ENCODE measurements at places on chromosomes 5 and 9.
A peak's percentile ranks its signal among the peaks of the same experiment; 100 is the strongest.

DNA sequence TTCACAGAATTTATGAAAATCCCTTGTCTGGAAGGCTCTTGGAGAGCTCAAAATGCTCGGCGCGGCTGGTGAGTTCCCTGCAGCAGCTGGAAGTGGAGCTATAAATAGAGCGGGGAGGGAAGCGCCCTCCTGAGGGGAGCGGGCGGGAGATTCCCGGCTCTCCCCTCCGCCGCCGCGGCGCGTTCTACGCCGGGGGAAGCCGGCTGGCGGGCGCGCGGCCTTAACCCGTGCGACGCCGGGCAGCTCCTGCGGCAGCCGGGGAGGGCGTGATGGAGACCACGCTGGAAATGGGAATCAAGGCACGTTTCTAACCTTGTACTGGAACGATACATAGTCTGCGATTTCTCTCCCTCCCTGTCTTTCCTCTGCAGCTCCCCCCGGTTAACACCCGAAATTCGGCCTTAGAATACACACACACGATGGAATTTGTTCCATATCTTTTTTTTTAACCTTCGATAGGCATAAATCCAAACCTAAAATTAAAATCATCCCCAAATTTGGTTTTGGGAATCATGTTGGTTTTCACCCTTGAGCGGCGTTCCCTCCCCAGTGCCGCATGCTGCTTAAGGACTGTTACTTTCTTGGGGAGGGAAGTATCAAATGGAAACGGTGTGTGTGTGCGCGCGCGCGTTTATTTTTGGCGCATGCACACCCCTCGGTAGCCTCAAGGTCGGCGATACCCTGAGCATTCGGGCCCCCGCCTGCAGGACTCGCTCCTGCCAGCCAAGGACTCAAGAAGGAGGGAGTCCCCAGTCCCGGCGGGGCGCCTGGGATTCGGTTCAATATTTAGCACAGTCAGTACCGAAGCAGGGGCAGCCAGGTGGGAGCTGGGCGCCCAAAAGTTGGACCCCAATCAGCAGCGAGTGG lies 306.3 kb upstream of the KCNN2 start:
- peak; percentile 86 for DNase-seq

DNA sequence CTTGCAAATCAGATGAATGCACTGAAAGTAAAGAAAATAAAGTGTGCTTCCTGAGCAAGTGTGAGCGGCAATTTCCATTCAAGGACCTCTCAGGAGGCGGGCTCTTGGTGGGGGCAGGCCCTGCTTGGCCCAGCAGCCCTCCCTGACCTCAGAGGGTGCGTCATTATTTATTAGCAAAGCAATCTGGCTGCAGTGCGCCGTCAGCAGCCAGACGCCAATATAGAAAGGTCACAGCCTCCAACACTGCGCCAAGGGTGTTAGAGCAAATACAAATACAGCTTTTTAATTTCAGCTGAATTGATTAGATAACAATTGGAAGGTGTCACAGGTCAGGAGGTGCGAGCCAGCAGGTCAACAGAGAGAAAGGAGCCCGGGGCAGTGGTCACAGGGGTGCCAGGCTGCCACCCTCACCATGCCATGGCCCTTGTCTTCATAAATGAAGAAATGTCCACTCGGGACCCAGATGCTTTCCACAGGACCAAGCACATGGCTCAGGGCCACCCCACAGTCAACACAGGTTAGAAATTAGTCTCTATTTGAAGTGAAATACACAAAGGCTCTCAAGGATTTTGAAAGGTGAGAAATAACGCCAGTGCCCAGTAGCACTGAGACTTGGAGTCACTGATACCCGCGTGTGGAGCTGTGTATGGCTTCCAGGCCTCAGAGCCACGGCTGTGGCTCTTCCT lies 309.8 kb downstream of the IRX2 start:
- peak; percentile 30 for DNase-seq

DNA sequence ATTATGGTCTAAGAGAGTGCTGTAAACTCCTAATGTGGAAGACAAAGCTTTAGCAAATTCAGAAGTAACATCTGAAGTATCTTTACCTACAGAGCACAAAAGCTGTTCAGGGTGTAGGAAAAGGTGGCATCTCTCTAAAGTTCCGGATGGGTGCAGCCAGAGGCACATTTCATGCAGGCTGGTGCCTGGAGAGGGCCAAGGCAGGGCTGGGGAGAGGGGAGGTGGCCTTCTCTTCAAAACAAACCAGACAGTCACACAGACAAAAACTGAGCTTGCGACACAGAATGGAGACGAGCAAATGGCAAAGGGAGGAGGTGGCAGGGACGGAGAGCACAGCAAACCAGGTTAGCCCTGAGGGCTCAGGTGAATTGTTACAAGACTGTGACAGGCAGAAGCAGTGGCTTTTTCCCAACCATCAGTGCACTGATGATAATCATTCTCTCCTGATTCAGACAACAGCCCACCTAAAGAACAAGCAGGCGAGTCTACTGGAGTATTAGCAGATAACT lies 121.5 kb upstream of the PCA3 start:
- DNase-seq, result no peak

DNA sequence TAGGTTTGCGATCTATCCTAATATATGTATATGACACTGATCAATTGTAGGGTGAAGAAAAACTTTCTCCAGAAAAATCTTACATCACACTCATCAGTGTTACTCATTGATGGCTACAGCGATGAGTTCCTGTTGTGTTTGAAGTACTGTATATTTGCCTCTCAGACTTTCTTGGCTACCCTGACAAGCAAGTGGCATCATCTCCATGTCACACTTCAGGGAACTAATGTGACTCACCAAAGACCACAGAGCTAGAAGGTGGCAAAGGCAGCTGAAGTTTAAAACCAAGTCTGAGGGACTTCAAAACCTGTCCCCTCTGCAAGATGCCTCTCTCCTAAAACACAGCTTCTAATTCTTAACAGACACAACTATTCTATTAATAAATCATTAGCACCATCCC lies 451.4 kb downstream of the CTNND2 start:
- no peak for DNase-seq

GRCh38 chr5:113378959-113379541 lies 55.7 kb downstream of the TSSK1B start:
- peak; percentile 81 for DNase-seq

- DNase-seq, result no peak
Observed at GRCh38 chr9:92837191-92837590, 40.6 kb downstream of the ZNF484 start.

- DNase-seq, result no peak
Observed at GRCh38 chr5:147912011-147912410, 5.7 kb upstream of the C5orf46 start.

DNA sequence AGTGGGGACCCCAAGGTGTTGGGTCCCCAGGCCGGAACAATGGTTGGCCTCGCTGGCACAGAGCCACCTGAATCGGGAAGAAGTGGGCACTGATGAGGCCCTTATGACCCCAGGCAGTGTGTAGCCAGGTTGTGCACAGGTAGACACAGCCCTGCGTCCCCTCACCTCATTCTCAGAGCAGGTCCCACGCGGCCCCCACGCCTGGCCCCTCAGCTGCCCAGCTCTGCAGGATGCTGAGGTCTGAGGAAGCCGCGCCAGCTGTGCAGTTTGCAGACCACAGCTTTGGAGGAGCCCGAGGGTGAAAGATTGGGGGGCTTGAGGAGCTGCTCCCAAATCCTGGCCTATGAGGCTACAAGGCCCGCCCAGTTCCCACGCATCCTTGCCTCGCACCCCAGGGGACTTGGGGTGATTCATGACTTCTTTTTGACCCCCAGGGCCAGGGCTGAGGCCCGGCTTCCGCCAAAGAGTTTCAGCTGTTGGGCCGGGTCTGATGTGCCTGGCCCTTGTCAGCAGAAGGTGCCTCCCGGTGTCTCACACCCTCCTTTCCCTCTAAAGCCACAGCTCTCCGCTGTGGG lies 87.8 kb upstream of the PHYKPL start:
- peak; percentile 15 for DNase-seq

DNA sequence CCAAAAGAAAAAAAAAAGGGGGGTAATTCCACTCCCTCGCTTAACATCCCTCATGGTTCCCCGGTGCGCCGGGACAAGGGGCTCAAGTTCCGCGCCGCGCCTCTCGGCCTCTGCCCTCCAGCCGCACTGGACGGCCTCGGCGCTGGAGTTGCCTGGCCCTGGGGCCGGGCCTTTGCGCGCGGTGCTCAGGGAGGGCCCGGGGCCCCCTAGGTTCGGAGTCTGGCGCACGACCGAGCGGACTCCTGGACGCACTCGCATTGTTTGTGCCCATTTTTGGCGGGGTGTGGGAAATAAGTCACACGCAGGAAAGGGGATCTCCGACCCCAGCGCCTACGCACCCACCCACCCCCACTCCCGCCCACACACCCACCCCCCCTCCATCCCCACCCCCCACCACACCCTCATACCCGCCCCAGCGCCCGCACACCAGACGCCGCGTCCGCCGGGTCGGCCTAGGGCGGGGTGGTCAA lies 381 bp downstream of the MED22 start:
- no peak for DNase-seq

Data from lung (tissue), 17 donors.